ENCODE measurements at places on chromosomes 16 and 17.

GRCh38 chr16:24931091-24931490, 84.1 kb downstream of the ARHGAP17 start:
- no peak for DNase-seq

DNA sequence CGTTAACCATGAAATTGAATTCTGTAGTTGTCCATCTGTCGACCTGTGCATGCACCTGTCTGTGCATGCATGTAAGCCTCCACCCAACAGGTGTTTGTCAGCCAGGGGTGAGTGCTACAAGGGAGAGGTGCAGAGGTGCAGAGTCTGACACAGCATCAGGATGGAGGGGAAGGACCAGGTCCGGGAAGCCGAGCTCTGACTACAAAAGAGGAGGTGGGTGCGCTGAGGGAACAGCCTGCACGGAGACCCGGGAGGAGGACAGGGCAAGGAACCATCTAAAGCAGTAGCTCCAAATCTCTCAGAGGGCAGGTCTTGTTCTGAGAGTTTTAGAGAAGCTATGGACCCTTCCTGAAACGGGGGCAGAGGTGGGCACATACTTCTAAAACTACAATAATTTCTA, 54.1 kb downstream of the B9D1 start:
- DNase-seq = no peak

- no peak for DNase-seq
Measured at GRCh38 chr17:77018504-77018903, 122.3 kb upstream of the SEC14L1 start.

DNA sequence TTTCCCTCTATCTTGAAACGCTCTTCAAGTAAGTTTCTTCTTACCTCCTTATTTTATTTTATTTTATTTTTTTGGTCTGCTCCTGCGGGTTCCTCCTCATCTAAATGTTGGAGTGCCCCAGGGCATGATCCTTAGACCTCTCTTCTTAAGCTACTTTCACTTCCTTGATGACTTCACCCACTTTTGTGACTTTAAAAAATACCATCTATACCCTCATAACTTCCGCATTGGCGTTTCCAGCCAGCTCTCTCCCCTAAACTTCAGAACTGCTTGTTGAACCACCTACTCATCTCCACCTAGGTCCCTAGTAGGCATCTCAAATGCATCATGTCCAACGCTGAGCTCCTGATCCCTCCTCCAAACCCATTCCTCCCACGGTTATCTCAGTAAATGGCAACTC, 51.4 kb upstream of the NFAT5 start:
- no peak for DNase-seq

DNA sequence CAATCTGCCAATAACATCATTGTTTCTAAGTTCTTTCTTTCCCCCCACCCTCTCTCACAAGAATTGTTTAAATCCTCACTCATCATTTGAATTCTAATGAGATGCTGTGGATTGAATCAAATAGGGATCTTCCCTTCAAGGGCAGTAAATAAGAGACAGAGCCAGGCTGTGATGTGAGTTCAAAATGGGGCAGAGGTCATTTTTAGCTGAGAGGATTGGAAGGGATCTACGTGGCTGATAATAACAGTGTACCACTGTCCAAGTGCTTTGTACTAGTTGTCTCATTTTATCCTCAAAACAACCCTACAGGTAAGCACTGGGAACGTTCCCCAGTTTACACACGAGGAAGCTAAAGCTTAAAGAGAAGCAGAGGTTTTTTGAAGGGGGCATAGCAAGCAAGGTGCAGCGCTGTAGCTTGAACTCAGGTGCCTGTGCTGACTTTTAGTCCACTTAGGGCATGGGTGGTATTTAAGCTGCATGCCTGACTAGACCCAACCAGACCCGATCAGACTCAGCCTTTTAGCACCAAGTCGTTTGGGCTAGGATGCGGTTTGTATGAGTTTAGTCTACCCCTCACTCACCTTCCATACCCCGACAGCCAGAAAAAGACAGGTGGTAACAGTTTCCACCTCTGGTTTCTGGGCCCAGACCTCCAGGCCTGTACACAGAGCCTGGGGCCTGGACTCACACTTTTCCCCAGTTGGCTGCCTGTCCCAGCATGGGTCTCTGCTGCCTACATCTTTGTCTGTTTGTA, 39.2 kb upstream of the CCR7 start:
- DNase-seq = no peak

- no peak for DNase-seq
Measured at GRCh38 chr17:3622977-3623594, 13.0 kb downstream of the SHPK start.

GRCh38 chr17:45385331-45385997, 47.2 kb downstream of the ARHGAP27 start:
- DNase-seq = peak; percentile 56

- DNase-seq = no peak
Measured at GRCh38 chr17:40068129-40068581, 5.4 kb downstream of the THRA start.

- no peak for DNase-seq
Measured at GRCh38 chr16:19380328-19380727, 37.4 kb upstream of the TMC5 start.

- no peak for DNase-seq
Measured at GRCh38 chr17:80777274-80777673, 214.4 kb upstream of the CHMP6 start.

- no peak for DNase-seq
Measured at GRCh38 chr16:6704306-6704930, 628.2 kb upstream of the RBFOX1 start.

DNA sequence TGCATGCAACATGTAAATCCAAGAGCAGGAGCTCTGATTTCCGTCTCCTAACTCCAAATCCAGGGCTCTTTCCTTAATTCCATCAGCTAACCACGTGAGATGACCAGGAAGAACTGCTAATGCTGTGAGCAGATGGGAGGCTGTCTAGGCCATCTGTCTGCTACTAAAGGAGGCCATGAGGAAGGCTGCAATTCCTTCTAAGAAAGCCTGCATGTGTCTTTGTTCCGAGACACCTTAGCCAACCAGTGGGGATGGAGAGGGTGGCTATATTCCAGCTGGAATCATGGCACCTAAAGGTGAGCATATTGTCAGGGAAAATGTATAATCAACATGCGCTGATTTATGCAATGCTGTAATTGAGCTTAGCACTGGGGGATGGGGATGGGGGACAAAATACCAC, 267.2 kb upstream of the CDH5 start:
- DNase-seq = no peak

- no peak for DNase-seq
Measured at GRCh38 chr17:64024781-64025731, 4.6 kb upstream of the ICAM2 start.

- no peak for DNase-seq
Measured at GRCh38 chr16:71700831-71701230, 23.7 kb downstream of the PHLPP2 start.

- peak; percentile 10 for DNase-seq
Measured at GRCh38 chr17:42067371-42068091, 17.1 kb upstream of the C17orf113 start.

DNA sequence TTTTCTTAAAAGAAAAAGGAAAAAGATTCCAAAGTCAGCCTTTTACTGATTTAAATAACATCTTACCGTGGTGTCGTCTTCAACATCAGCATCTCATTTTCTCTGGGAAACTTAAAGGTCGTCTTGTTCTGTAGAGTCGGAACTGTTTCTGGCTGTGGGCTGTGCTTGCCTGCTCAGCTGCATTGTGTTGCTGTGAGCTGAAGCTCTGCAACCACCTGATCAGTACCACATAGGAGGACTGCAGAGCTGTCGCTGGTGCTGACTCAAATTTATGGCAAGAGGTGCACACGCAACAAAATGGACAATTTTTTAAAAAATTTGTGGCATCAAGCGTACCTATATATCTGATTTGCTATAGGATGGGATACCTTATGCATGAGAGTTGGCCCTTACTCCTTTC, at the start of gene OMG:
TSS of gene OMG (minus strand) at position 150 of the 400 bp plus-strand sequence. CDS start 908 bp downstream, outside the sequence.
- DNase-seq = no peak

- DNase-seq = no peak
Measured at GRCh38 chr16:24491731-24492130, 47.6 kb upstream of the RBBP6 start.

DNA sequence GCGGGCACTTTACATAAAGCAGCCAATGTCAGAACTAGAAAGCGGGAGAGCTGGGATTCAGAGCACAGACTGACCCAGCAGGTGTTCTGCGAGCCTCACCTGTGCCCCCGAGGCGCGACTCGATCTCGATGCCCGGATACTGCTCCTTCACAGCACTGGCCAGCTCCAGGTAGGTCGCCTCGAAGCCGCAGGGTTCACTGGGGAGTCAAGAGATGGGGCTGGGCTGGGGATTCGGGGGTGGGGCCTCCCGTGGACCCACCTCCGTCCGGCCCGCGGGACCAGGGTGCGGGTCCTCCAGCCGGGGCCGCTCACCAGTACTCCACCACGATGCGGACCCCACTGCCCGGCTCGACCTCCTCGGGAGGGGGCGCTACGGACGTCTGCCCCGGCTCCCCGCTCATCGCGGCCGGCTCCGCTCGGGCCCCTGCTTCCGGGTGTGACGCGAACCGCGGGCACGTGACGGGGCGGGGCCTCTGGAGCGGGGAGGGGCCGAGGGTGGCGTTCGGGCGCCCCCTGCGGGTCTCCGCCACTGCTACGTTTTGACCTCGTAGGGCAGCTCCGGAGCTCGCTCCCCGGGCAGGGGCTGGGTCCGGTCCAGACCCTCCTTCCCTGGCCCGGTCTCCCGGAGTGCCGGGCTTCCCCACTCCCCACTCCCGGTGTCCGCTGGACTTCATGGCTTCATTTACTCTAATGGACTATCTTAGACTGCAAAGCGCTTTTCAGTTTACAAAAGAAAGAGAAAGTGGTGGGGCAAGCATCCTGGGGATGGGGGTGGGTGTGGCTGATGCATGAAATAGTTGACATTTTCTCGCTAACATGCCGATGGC, at the start of gene MIEN1:
TSS of gene MIEN1 (minus strand) at position 438 of the 827 bp plus-strand sequence. CDS start at position 401, 37 bp downstream.
- DNase-seq = peak; percentile 66

- no peak for DNase-seq
Measured at GRCh38 chr17:60802377-60802776, 124.7 kb downstream of the BCAS3 start.

GRCh38 chr17:74295625-74296547, 21.9 kb downstream of the DNAI2 start:
- no peak for DNase-seq

DNA sequence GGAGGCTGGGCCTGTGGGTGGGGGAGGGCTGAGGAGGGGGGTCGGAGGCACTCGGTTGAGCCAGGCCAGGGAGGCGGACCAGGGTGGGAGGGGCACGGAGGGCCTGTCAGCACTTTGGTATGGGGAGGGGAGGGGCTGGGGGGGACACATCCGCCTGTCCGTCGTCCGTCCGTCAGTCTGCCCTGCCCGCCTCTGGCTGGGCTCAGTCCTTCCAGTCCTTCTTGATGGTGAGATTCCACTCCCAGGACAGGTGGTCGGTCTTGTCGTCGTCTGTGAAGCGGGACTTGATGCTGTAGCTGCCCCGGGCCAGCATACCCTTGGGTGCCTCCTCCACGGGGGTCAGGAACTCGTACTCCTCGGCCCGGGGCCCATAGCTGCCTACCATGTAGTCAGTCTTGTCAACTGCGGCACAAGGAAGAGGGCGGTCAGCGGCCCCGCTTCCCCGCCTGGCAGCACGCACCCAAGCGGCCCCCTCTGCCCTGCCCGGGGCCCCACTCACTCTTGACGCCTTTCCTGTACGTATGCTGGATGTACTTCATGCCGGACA, 2.4 kb downstream of the ARHGDIA start:
- DNase-seq = peak; percentile 60

DNA sequence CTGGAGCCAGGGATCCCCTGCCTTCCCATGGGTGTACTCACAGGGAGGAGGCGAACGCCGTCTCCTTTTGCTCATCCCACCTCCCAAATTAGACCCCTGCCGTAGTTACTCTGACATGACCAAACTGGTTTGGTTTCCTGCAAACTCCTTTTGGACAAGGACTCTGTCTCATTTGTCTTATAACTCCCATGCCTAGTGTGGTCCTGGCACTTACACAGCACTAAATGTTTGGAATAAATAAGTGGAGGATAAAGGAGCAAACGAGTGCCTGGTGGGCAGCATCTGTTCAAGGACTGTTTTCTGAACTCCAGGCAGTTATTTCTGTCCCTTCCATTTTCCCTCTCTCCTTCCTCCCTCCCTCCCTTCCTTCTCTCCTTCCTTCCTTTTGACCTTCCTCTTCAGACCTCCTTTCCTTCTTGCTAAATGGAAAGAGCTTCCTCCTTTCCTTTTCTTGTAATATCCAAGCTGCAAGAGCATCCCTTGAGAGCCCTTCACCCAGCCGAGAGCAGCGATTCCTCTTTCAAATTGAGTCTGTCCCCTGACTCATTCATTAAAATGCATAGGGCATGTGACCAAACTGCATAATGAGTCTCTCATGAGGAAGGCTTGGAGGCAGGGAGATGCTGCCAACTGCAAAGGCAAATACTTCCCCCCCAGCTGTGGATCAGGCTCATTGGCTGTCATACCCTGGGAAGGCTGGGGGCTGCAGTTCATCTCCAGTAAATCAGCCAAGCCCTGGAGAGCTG, 36.8 kb downstream of the CHD9 start:
- peak; percentile 88 for DNase-seq

DNA sequence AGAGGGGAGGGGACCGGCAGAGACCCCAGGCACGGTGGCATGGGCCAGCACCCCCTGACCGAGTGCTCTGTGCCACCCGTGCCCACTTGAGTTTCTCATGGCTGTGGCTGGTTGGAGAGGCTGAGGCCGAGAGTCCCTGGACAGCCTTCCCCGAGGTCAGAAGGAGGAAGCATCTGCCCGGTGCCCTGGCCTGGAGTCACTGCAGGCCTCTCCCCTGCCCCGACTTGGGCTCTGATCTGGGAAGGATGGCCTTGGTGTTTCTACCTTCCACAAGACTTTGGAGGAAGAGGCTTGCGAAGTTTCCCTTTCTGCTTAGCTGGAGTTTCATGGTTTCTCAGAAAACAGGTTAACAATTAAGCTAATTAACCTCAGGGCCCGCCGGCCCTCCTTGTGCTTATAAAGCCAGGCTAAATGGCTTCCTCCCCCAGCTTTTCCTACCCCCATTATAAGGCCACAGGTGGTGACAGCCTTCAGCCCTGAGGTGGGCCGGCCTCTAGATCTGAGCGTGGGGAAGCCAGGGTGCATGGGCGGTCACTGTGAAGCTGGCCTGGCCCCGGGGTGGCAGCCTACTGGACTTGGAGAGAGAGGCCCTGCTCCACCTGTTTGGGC, 17.3 kb downstream of the LLGL2 start:
- DNase-seq = no peak

GRCh38 chr17:42428141-42428944, 5.3 kb upstream of the CAVIN1 start:
- DNase-seq = peak; percentile 95

All from GM04504 (cell line).